ENCODE measurements at places on chromosomes 13 and 19. TPM values are rescaled to one million over a fixed set of nuclear protein-coding genes. Genes with fewer than 3 reads are reported as not detected.

The KCNK6 gene
- 1.7 TPM for total RNA-seq

The SHISA2 gene
- total RNA-seq: 12.6 TPM

The ZNF419 gene
- 20.3 TPM for total RNA-seq

The ZNF441 gene
- 37.8 TPM for total RNA-seq

The CATSPERD gene
- total RNA-seq: 0.27 TPM

The WDR62 gene
- total RNA-seq: 4.4 TPM

The ALG5 gene
- total RNA-seq: 20.5 TPM

The KCNN1 gene
- total RNA-seq: 10.9 TPM

The ZNF726 gene
- total RNA-seq: 16.0 TPM

All from cerebellum (tissue), 4 donors.